ENCODE measurements at places on chromosomes 5 and 9.

GRCh38 chr5:165714598-165714997 is 2209.2 kb downstream of the MAT2B start:
- DNase-seq, result no peak

- DNase-seq, result no peak
These were observed 14.9 kb downstream of the GAPT start for GRCh38 chr5:58505971-58506640.

DNA sequence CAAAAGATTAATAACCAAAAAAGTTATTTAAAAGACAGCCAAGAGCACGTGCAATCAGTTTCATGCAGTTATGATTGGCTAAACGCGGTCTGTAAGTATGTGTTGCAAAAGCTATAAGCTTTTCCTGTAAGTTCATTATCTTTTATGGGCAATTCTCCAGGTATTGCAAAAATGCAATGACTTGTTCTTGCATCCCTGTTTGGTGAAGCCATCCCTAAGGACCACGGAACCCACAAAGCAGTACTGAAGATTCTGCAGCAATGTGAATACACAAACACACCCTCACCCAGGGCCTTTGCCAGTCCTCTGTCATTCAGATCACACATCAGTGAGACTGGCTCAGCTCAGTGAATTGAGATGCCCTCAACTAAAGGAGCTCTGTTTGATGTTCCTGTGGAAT is 11.4 kb downstream of the GCNT4 start:
- no peak for DNase-seq

DNA sequence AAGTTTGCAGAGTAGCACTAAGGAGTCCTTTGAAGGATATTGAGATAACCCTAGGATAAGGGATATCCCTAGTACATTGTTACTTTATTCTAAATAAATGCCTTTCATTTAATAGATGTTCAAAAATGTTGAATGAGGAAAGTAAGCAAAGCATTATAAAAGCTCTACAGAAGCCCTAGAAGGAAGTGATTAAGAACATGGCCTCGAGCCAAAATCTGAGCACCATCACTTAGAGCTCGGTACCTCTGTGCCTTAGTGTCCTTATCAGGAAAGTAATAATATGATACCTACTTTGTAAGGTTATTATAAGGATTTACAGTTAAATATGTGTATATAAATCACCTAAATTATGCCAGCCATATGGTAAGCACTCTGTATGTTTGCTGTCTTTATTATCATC is 242.6 kb downstream of the KIAA0825 start:
- DNase-seq, result no peak

DNA sequence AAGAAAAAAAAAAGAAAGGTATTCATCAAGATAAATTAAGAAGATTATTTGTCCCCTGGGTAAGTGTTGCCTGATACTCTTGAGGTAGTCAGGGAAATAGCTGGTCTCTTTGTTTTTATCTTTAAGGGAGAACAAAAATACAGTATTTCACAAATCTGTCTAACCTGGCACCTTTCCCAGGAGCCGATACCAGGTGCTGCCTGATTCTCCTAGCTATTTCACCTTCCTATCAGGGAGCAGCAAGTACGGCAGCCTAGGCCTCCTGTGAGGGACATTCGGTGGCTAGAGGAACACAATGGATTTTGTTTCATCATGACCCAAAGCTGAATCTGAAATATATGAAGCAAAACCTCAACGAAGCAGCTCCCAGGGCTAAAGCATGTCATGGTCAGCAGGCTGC is 86.0 kb downstream of the TARS1 start:
- no peak for DNase-seq

- no peak for DNase-seq
These were observed 65.0 kb downstream of the HSD17B3 start for GRCh38 chr9:96236854-96237550.

- no peak for DNase-seq
These were observed 3.4 kb downstream of the AJM1 start for GRCh38 chr9:136845465-136846260.

GRCh38 chr9:108411632-108412031 is 444.2 kb downstream of the ACTL7B start:
- no peak for DNase-seq

DNA sequence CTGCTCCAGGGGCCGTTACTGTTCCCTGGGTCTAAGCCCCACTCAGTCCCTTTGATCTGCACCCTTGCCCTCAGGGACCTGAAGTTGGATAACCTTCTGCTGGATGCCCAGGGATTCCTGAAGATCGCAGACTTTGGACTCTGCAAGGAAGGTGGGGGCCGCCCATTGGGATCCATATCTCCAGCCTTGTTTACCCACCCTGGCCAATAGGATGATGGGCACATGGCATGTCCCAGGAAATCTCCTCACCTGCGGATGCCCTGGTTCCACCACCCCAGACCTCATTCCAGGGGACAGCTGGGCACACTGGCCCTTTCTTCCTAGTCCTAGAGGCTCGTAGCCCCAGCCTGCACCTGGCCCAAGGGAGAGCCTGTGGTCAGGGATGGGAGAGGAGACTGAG is 5.5 kb downstream of the ZDHHC12 start:
- no peak for DNase-seq

GRCh38 chr9:16563446-16563845 is 307.0 kb downstream of the BNC2 start:
- no peak for DNase-seq

GRCh38 chr9:84513473-84513872 is 156.1 kb upstream of the NTRK2 start:
- DNase-seq, result no peak

GRCh38 chr5:206927-207536 is 10.9 kb downstream of the CCDC127 start:
- no peak for DNase-seq

GRCh38 chr9:70816316-70816715 is 305.1 kb downstream of the TRPM3 start:
- DNase-seq, result no peak

DNA sequence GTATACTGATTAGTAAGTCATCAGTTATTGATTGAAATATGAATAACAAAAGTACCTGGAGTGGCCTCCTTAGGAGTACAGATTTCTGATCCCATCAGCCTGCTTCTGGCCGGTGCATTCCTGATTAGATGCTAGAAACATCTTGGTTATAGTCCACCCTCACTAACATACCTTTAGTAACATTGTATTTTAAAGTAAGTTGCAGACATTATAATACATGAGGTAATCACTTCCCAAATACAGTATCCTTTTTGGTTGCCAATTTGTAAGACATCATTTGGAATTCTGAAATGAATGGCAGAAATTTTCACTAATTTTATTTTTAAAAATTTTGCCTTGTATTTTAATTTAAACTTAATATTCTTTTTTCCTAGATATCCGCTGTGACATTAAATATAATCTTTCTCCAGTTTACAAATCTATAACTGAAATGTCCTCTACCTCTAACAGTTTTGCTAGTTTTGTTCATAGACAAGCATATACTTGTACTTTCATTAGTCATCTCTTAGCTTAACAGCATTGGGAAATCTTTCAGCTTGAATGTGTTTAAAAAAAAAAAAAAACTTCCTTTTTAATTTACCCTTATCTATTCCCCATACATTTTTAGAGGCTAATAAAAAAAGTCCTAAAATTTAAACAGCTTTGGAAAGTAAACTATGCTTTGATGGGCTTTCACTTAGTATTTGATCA is 178.9 kb downstream of the XRCC4 start:
- no peak for DNase-seq

DNA sequence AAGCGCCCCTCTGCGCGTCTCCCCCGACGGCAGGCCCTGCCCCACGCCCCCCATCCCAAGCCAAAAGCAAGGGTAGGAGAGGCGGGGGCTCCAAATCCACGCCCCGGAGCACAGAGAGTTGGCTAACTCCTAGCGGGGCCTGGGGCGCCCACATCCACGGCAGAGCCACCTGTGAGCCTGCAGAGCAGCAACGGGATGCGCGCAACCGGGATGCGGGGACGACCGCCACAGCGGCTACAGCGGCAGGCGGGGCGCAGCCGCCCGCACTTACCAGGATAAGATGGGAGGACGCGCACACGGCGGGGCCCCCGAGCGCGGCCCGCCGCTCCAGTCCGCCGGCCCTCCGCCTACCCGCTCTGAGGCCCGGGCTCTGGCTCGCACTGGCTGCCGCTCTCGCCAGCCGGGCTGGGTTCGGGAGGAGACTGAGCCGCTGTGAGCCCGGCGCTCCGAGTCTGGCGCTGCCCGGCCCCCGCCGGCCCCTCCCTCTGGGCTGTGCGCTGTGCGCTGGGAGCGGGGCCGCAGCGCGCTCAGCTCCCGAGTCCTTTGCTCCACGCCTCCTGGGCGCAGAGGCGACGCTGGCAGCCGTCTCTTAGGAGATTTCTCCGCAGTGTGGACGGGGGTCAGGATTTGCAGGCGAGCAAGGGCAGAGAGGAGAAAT is at the start of gene SLC24A2:
Gene SLC24A2, minus strand, starts transcription at position 424 of the 658 bp plus-strand sequence.
- DNase-seq, result no peak

DNA sequence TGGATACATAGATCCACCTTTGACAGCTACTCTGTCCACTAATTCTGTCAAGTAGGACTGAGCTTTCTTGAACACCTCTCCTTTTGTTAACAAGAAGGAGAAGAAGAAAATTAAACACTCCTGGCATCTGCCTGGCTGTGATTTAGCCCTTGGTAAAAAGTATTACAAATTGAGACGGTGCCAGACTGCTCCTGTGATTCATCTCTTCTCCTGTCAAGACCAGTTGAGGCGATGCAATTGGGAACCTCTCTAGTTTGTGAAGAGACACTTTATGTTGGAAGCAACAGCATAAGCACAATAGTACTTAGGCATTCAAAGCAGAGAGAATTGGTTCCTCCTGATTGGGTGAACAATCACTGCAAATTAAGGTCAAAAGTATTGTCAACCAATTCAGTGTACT is 72.7 kb downstream of the GHR start:
- DNase-seq, result no peak

- DNase-seq, result no peak
These were observed 15.2 kb upstream of the OSMR start for GRCh38 chr5:38830521-38831051.
